A549 treated with dexamethasone at 1 μM for 4 hours (cell line): ENCODE measurements at places on chromosomes 4 and X. TPM values are rescaled to one million over a fixed set of nuclear protein-coding genes. Genes with fewer than 3 reads are reported as not detected.

Gene MAGT1
- 35.9 to 46.3 TPM (median 44.6 TPM) in 5 replicates for total RNA-seq

Gene TRAM1L1
- 0.50 to 0.69 TPM (median 0.55 TPM) in 5 replicates for total RNA-seq

Gene FAT4
- total RNA-seq: 1.4 to 2.8 TPM (median 1.9 TPM) in 5 replicates

Gene AMTN
- total RNA-seq: 0.12 to 0.18 TPM in 2 of 5 replicates, not detected in the others

Gene PLCXD1
- 20.9 to 33.2 TPM (median 31.6 TPM) in 5 replicates for total RNA-seq

Gene TLL1
- 0.11 to 0.28 TPM (median 0.14 TPM) in 5 replicates for total RNA-seq

Gene SPARCL1
- total RNA-seq: not detected in 5 replicates

Gene CLOCK
- 3.5 to 7.9 TPM (median 6.0 TPM) in 5 replicates for total RNA-seq
